ENCODE measurements at places on chromosomes 6 and 20. TPM values are rescaled to one million over a fixed set of nuclear protein-coding genes. Genes with fewer than 3 reads are reported as not detected.

Gene C20orf96
- 3.0 TPM for total RNA-seq

Gene KIFC1
- 2.6 TPM for total RNA-seq

Gene RPS21
- total RNA-seq, result 2,728 TPM

Gene IPCEF1
- 8.7 TPM for total RNA-seq

Gene FITM2
- 8.6 TPM for total RNA-seq

Gene ACSS1
- total RNA-seq, result 30.3 TPM

Gene CYP39A1
- not detected for total RNA-seq

Gene PKHD1
- total RNA-seq, result 0.37 TPM

Gene SMLR1
- not detected for total RNA-seq

- no peak for DNase-seq
These were observed 518.9 kb upstream of the JARID2 start for GRCh38 chr6:14726816-14727493.

DNA sequence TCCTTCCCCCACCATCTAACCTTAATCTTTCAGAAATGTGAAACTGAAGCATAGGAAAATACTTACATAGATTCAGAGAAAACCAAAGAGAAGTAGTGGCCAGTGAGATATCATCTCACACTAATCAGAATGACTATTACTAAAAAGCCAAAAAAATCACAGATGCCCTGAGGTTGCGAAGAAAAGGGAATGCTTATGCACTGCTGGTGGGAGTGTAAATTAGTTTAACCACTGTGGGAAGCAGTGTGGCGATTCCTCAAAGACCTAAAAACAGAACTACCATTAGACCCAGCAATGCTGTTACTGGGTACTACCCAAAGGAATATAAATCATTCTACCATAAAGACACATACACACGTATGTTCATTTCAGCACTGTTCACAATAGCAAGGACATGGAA is 9.2 kb upstream of the PREX1 start:
- DNase-seq, result no peak

GRCh38 chr6:50249493-50249892 is 199.8 kb upstream of the DEFB112 start:
- no peak for DNase-seq

- no peak for DNase-seq
These were observed 19.3 kb upstream of the RNGTT start for GRCh38 chr6:88982720-88983119.

DNA sequence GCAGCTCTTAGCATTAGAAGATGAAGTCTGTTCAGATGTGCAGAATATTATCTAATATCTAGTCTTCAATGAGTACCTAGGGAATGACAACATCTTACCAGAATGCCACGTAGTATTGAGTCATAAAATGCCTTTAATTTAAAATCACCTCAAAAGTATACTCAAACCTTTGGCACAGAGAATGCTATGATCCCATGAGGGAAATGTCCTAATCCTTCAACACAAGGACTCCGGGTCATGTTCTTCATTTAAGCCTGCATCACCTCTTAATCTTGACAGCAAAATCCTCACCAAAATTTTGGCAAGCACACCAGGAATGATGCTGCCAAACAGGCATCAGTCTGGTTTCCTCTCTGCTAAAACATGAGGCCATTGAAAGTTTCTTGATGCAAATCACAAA is 23.6 kb upstream of the MARCKS start:
- DNase-seq, result no peak

GRCh38 chr6:157265186-157265585 is 58.1 kb downstream of the TMEM242 start:
- no peak for DNase-seq

GRCh38 chr6:101517632-101518031 is 124.1 kb downstream of the GRIK2 start:
- DNase-seq, result no peak

GRCh38 chr20:2624190-2624589 is 28.2 kb upstream of the NOP56 start:
- no peak for DNase-seq

DNA sequence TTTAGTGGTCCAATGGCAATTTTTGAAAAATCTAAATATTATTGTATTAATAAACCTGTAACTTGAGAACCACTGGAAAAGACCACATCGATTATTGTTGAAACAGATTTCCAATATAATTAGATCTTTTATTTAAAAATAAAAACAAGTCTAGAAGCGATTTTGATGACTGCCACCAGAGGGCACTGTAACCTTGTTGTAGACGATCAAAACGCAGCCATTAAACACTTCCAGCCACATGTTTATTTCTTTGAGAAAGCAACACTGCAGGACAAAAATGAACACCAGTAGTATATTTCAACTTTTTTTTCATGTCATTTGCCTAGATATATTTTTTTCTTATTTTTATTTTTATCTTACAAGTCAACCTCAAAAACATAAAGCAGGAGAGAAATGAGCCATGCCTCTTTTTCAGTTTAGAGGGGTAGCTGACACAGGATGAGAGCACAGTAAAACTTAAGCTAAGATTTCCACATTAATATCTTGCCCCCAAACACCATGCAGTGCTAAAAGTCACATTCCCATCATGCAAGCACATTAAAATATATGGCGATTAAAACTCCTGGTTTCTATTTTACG is 115.4 kb downstream of the OPRM1 start:
- peak; percentile 65 for DNase-seq

DNA sequence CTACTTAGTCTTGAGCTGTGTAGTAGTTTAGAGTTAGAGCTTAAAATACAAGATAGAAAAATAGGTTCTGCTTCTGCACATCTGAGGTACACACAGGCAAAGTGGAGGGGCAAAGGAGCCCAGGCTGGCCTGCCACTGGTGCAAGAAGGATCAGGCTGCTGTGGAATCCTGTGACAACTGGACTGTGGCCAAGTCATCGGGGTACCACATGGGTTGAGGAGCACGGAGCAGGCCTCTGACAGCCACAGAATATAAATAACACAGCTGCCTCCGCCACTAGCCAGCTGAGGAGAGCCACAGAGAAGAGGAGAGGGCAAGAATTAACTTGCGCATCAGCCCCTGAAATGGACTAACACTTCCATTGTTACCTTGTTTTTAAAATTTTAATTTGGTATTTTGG is 206.0 kb upstream of the MARCKS start:
- peak; percentile 33 for DNase-seq

GRCh38 chr6:15368186-15368585 is 122.3 kb downstream of the JARID2 start:
- DNase-seq, result no peak

- no peak for DNase-seq
These were observed 11.1 kb upstream of the SCGN start for GRCh38 chr6:25640891-25641290.

- no peak for DNase-seq
These were observed 72.3 kb downstream of the GRM4 start for GRCh38 chr6:34073540-34073939.

DNA sequence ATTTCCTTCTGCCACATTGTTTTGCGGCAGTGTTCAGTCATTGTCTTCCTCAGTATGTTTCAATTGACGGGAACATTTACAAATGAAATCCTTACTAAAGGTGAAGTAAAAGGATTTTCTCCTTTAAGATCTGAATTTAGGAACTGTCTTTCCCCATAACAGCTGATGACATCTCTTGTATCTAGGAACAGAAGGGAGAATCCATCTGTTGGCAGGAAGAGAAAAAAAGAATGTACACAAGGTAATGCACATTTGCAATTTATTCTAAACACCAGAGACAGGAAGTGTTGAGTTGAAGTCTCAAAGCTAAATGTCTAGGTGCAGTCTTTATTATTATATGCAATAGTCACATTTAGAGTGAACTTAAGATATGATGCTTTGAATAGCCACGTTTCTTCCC is 334.5 kb downstream of the HDGFL1 start:
- DNase-seq, result no peak

DNA sequence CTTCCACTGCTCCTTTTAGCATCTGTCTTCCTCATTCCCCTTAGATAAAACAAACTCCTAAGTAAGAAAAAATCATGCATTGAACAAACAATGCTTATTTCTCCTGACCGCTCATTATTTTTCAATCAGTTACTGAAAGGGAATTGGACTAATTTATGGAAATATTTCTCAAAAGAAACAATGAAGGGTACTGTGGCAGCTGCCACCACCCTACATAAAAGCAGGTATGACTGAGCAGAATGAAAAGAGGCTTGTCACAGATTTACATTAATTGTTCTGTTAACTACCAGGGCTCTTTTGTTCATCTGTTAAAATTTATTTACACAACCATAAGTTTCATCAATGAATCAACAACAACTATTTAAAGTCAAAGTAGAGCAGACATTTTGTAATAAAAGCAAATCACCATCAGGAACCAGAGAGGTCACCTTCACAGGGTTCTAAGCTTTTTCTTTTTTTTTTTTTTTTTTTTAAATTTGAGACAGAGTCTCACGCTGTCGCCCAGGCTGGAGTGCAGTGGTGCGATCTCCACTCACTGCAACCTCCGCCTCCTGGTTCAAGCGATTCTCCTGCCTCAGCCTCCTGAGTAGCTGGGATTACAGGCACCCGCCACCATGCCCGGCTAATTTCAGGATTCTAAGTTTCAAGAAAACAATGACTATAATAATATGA is 204.0 kb downstream of the PTPRK start:
- DNase-seq, result no peak

GRCh38 chr6:25655723-25656122 is 3.7 kb downstream of the SCGN start:
- no peak for DNase-seq

DNA sequence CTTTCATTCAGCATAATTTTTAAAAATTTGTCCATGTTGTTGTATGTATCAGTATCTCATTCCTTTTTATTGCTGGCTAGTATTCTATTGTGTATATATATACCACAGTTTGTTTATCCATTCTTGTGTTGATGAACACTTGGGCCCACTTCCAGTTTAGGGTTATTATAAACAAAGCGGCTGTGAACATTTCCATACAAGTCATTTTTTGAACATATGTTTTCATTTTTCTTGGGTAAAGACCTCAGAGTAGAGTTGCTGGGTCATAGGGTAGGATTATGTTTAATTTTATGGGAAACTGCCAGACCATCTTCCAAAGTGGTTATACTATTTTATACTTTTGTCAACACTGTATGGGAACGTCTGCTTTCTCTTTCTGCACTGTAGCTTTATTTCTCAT is 55.3 kb downstream of the RBM24 start:
- no peak for DNase-seq

DNA sequence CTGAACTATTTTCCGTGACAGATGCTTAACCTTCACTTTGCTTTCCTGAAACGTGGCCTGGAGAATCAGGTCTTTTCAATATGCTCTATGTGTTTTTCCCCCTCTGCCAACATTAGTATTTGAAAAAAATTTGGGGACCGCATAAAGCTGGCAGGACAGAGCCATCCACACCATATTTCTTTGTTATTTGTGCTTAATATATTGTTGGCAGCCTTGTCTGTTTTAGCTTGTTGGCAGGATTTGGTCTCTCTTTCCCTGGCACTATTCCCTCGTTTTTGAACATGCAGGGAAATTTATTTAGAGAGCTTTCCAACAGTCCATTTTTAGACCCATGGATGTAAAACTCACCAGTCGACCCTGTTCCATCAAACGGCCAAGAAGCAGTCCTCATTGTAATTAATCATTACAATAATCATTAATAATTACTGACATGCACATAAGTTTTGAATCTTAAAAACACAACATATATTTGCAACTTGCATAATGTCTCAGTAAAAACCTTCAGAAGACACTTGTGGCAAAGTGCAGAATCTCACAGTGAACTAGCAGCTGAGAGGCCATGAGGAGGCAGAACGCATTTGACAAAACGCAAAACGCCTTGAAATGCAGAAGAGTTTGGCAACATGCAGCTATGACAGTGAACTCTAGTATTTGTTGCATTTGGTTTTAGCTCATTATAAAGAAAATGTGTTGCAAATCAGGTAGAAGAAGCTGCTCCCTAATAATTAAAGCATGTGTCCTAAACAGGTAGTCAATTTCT is 514.2 kb downstream of the C6orf118 start:
- no peak for DNase-seq

GRCh38 chr20:13349235-13349604 is 128.1 kb downstream of the ISM1 start:
- DNase-seq, result no peak

DNA sequence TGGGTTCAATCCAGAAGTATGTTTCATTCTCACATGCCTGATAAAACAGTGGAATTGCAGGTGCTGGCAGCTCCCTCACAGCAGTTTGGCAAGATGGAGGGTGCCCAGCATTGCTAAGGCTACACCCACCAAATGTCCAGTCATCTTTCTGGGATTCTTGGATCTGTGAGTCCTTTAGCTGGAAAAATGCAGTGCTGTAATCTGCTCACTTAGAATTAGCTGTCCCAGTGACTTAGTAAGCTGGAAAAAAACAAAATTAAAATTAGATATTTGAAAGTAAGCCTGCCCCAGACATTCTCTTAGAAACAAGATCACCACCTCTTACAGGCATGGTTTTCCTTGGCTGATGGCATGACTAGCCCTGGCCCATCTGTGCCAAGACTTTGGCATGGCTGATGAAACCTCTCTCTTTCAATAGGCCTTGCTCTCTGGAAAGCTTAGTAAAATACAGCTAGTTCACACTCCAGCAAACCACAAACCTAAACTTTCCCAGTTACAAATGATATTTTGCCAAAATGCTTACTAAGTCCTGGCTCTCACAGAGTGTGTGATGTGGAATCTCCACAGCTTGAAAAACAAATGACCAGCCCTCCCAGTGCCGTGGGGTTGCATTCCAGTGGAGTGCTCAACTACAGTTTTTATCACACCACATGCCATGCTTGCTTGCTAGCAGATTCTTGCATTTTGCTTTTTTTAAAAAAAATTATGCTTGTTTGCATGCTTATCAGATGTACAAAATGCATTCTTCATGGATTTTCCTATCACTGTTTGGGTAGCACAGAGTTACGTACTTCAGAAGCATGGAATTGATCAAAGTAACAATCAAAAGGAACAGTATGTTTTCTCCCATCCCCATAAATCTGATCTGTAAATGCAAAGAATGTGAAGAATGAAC is 261.5 kb downstream of the EYA4 start:
- DNase-seq, result no peak
